Stimulated activated CD8-positive, alpha-beta memory T cell treated with anti-CD3 and anti-CD28 coated beads, Interleukin-4, amount 100 ng/mL, for 1 hour (primary cell): ENCODE measurements at places on chromosomes 6 and 20.

DNA sequence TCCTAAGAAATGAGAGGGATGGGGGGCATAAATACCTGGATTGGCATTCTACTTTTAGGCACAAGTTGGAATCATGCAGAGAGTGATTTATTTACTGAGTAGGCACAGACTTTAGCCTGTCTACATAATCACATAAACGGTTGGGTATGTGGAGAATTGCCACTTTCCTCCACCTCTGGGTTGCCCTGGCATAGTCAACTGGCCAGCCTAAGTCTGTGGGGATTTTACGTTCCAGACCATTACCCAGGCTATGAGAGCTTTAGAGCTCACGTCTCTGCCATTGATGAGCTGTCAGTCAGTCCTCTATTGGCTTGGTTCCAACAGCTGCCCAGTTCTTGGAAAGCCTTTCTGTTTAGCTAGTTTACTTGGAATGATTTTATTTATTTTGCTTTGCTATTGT is 5.0 kb upstream of the BHLHE23 start:
- DNase-seq = no peak

DNA sequence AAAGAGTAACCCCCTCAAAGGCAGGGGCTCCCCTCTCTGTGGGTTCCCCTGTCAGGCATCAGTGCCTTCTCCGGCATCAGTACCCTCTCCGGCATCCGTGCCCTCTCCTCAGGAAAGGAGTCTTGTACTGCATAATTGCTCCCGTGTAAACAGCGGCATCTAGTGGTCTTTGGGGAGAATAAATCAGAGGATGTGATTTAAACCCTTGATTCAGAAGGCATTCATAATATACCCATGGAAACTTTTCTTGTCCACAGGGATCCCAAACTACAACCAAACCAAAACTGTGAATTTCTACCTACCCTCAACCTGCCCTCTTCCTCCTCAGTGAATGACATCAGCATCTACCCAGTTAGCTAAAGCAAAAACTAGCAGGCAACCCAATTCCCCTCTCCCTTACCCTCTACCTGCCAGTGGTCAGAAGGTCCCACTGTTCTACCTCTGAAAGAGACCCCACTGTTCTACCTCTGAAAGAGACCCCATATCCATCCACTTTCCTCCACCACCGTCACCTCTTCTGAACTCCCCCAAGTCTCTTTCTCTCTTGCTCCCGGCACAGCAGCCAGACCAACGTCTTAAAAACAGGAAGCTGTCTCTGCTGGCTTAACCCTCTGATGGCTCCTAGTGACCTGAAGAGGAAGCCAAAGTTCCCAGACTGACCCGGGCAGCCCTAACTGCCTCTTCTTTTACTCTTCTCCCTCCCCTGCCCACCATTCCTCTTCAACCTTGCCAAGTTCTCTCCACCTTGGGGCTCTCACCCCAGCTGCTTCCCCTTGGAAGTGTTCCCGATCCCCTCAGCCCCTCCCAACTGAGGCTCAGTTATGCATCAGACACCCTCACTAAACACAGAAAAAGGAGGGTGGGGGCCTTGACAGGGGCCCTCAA is 27.2 kb downstream of the UBE2V1 start:
- peak; percentile 28 for DNase-seq

DNA sequence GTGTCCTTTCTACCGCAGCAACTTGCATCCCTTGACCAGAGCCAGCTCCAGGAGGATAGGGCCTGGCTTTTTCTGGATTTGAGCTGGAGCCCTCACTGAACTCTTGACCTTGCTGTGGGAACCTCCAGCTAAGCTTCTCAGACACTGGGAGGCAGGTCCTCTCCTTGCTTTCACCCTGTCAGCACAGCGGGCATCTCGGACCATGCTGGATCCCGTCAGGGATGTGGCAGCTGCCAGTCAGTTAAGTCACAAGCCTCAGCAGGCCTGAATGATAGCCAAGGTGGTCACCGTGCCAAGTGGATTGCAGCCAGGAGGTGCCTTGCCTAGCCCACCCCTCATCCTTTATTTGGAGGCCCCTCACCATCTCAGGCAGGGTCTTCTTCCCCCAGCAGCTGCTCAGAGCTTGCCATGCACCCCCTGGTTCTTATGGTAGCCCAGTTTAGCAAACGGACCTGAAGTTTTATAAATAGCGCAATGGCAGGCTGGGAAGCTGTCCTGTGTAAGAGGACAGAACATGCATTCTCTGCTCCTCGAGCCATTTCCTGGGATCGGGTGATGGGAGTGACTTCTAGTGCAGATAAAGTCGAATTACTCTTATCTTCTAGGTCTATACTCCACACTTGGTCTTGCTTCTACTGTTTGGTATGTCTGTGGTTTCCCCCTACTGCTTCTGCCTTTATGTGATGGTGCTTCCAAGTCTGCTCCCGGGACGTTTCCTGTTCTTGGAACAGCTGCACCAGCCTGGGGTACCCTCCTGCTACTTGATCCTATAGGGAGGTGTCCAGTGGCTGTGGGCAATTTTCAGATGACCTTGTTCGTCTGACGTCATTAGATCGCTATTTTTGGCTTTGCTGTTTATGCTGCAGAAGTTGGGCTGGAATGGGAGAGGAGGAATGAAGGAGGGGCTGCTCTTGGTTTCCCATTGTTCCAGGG is 7.1 kb upstream of the MYLK2 start:
- no peak for DNase-seq

DNA sequence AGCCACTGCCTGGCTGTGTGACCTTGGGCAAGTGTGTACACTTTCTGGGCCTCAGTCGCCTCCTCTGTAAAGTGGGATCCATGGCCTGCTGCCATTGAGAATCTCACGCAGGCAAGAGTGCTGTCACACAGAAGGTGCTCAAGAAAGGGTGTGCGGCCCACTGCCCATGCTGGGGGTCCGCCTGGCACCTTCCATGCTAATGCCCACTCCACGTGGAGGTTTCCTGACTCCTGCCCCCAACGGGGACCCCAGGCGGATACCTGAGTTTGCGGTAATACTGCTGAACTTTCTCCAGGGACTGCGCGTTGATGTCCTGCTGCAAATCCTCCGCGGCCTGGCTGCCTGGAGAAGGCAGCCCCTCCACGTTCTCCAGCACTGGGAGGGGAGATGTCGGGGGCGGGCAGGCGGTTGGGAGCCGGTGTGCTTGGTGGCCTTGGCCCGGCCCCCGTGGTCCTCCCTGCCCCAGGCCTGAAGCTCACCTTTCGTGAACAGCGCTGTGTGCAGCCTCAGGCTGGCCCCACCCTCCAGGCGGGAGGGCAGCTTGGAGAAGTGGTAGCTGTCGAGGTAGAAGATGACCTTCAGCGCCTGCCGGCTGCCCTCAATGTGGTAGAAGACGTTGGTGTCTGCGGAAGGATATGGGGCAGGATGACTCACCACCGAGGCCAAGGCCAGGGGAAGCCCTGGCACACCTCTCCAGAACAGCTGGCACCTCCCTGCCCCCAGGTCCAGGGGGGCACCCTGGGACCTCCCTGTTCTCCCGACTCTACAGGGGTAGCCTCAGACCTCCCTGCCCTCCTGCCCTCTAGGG is 195.6 kb downstream of the PREX1 start:
- no peak for DNase-seq

DNA sequence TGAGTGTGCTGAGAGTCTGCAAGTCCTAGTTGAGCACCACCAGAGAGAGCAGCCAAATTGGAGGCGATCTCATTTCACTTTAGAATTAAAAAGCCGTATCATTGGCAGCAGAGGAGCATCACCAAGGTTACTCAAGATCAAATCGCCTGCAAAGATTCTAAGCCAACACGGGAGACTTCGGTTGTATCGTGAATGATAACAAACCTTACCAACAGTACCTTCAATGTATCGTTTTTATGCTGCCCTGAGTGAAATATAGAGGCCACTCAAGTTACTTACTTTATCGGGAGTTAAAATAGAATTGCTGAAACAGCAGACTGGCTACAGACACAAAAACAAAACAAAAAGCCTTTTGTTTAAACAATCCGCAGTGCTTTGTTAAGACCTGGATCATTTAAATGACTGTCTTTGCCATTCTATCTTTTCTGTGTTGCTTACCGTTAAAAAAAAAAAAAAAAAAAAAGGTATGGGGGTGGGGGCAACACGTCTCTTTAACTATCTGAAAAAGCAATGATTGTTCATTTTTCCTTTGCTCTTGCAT is 14.2 kb downstream of the NHSL1 start:
- no peak for DNase-seq

DNA sequence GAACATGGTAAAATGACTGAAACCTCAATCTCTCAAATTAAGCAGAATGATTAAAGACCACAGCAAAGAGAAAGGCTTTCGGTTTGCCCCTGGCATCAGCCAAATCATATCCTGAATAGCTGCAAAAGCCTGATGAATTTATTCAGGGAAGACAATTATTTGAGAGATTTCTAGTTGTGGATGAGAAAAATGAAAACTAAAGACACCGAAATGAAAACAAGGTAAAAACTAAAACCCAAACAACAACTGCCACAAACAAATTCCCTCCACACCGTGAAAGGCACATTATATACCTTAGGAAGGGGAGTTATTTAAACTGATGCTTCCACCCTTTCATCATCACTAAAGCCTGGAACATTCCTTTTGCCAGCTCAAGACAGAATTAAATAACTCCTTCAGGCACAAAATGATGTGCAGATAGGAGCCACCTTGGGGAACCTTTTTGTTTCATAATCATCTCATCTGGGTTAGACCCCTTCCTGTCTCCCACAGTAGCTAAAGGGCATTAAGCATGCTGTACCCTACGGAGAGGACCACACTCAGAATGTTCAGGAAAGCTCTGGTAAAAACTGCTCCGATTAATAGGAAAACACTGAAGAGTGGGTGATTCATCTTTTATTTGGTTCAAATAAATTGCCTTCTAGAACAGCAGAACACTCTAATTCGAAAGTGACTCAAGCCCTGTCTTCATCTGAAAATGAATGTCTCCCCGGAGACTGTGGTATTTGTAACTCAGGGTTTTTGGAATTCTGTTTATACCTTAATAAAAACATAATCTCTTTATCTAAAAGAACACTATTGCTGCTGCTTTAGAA is 9.1 kb upstream of the ANKRD60 start:
- no peak for DNase-seq

GRCh38 chr6:378958-379409 is 12.6 kb upstream of the IRF4 start:
- no peak for DNase-seq

DNA sequence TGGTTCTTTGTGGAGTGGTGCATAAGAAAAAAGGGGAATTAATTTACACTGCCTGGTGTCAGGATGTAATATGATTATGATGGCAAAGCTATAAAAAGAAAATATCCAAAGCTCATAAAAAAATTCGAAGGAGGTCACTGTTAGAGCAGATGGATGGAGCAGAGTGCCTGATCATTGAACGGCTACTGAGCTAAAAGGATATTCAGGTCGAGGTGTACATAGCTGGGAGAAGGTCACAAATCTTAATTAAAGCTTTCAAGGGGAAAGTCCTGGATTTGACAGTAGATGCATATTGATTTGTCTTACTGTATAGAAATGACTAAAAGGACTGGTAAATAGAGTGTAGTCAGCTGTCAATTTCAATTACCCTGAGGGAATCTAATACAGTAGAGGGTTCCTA is 84.4 kb downstream of the PKIB start:
- no peak for DNase-seq

DNA sequence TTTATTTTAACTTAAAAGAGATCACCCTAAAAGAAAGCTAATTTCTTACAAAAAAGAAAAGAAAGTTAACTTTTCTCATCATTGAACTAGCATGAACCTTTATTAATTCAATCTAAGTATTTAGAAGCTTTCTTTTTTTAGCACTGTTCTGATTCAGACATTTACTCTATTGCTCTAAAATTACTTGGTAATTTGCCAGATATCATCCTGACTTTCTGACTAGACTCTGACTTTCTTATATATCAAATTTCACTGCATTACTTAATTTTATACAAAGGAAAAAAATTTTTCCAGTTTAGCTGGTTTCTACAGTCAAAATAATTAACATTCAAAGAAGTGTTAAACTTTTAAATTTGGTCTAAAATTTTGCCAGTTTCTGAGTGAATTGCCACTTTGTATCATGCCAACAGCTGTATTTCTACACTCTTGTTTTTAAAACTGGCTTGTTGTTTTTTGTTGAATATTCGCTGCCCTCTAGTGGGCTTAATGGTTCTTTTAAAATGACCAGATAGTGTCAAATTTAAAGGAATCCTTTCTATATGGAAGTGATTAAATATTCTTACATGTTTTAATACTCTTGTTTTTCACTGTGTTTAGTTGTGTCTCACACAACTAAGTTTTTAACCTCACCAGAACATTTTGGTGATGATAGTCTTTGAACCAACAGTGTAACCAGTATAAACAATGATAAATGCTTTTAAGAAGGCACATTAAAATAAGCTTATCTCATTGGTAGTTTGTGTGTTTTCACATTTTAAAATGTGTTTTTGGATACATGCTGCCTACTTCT is 102.0 kb downstream of the POPDC3 start:
- no peak for DNase-seq

- no peak for DNase-seq
Measured at GRCh38 chr20:48096212-48096875, 311.1 kb upstream of the SULF2 start.

DNA sequence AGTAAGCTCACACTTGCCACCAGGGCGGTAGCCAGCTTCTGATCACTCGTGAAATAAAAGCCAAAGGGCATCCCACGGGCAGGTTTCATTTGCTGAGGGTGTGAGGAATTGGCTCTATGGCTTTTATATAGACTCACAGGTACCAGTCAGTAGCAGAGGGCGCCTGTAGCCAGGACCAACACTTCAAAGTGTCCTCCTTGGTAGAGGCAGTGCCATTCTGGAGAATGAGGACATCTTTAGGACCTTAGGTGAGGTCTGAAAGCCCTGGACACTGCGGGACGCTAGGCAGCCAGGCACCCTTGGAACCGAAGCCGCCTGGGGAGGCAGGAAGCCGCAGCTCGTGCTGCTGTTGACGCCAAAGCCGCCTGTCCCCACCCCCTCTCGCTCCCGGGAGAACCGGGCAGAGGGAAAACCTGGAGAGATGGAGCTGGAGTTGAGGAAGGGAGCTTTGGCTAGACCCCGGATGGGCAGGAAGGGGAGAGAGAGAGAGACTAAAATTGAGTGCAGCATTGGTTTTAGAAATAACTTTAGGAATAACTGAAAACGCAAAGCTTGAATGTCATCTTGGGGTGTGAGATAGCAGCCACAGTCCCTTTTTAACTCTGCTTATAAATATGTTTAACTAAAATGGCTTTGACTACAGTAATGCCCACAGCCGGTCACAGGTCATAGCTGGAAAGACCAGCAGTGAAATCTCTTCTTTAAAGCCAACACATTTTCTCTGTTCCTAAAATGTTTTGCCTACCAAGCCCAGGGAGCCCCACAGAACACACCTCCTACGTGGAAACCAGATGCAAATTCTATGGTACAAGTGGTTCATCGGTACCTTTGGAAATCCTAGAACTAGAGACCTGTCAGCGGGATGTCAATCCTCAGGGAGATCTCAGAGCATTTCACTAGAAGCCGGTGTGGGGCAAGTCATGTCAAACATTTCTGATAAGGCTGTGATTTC is 128.5 kb upstream of the CDYL start:
- DNase-seq = no peak

DNA sequence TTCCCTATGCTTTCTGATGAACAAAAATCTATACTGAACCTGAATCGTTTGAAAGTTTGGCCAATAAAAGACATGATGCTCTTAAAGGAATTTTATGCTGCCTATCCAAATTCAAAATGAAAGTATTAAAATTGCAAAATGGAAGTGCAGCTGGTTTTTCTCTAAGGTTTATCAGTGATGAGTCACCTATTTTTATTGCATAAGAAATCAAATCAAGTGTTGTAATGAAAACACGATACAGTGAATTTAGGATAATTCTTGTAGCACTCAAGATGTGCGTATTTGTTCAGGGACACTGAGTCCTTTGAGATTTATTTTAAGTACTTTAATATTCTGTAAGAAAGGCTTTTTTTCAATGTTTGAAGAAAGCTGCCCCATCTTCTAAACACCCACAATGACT is 409.5 kb downstream of the ADGRB3 start:
- DNase-seq = no peak
